Glomerular endothelial cell (primary cell): ENCODE measurements at places on chromosomes 6 and 20. TPM values are rescaled to one million over a fixed set of nuclear protein-coding genes. Genes with fewer than 3 reads are reported as not detected.

DNA sequence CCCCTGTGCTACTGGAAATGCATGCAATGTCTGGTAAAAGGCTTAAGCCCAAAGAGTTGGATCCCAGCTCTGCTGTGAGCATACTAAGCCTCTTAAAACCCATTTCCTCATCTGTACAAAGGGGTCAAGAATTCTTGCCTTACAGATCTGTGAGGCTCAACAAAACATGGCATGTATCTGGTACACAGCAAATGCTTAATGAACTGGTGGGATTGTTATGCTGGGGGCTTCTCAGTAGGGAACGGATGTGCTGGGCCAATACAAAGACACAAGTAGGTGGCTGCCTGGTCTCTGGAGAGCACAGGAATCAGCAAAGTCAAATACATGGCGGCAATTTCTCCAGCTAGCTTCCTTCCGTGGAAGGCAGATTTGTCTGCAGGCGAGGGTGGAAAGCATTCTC, 62.3 kb downstream of the LAMP5 start:
- no peak for DNase-seq

DNA sequence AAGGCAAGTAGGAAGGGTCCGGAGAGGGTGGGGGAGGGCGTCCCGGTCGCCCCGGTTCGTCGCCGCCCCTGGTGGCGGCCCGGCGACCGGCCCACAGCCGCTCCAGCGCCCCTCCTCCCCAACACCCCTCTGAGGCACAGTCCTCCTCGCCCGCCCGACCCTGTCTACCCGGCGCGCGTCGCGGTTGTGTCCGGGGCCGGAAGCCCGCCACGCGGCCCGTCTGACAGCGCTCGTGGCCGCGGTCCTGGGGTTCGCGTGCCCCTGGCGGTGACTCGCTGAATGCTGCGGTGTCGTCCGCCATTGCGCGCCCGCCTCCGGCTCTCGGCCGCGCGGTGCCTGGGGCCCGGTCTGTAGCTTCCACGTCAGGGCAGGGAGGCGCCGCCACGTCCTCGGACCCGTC, 335.3 kb upstream of the DEFB115 start:
- no peak for DNase-seq

DNA sequence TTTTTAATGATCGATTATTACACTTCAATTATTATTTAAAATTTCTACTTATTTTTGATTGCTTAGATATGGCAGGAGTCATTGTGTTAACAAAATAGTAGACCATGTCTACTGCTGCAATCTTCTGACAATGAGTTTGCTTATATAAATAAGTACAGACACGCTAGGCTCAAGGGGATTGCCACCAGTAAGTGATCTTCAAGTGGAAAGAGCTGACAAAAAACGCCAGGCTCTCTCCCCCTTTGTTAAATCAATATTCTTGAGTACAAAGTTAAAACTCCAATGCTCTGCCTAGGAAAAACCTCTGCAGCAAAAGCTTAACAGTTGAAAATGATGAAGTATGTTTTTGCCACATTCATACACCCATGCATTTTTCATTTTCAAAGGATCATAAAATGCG, 738.1 kb downstream of the HDGFL1 start:
- DNase-seq = no peak

The PSMB9 gene
- total RNA-seq = 53.8 and 55.1 TPM in 2 replicates

The BNIP5 gene
- total RNA-seq = not detected in 2 replicates
